ENCODE measurements at places on chromosomes 4 and X.

- DNase-seq: no peak
These were observed 1.4 kb downstream of the C4orf36 start for GRCh38 chr4:86890790-86891189.

GRCh38 chr4:17134565-17134964 lies 236.1 kb upstream of the LDB2 start:
- DNase-seq: no peak

DNA sequence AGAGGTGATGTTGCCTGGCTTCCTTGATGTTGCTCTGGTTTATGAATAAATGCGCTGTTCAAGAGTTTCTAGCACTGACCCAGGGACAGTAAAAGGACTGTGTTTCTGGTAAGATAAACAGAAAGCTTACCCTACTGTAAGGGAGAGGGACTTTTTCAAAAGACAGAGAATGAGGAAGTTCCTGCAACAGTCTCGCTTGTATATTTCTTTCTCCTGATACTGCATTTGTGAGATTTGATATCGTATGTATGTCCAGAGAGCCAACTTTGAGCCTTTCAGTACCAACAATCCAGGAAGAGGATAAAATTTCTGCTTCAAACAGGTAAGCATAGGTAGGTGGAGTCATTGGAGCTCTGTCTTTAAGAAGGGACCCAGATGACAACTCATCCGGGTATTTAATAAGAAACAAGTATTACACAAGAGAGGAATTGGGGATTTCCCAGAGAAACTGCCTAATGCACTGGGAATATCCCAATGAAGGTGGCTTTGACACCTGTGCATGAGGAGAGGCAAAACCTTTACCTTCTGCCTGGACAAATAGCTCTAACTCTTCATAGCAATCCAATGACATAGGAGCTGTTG lies 773 bp downstream of the DAPP1 start:
- no peak for DNase-seq

GRCh38 chrX:12865359-12865758 lies 1.5 kb upstream of the TLR7 start:
- DNase-seq: no peak

DNA sequence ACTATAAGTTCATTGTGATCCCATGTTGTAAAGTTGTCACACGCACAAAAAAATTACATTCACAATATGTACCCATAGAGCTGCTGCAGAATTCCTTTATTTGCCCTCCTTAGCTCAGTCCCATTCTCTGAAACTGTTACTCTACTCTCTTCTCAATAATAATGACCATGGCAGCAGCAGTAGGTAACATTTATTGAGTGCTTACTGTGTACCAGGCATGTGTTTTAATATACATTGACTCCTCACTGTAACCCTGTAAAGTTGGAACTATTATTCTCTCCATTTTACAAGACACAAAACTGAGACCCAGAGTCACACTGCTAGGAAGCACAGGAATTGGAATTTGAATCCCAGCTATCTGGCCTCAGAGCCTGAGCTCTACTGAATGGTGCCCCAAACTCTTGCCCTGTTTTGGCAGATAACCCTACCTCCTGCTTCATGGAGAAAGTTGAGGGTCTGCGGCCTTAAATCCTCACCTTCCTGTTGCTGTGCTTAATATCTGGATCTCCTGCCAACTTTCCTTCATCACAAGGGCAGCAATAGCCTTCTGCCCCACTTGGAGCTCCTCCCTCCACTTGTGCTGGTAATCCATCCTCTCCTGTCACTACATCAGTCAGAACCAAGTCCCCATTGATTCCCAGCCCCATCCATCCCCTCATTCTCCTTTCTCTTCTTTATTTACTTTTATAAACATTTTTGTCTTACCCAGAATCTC lies 20.8 kb downstream of the GK start:
- DNase-seq: no peak

DNA sequence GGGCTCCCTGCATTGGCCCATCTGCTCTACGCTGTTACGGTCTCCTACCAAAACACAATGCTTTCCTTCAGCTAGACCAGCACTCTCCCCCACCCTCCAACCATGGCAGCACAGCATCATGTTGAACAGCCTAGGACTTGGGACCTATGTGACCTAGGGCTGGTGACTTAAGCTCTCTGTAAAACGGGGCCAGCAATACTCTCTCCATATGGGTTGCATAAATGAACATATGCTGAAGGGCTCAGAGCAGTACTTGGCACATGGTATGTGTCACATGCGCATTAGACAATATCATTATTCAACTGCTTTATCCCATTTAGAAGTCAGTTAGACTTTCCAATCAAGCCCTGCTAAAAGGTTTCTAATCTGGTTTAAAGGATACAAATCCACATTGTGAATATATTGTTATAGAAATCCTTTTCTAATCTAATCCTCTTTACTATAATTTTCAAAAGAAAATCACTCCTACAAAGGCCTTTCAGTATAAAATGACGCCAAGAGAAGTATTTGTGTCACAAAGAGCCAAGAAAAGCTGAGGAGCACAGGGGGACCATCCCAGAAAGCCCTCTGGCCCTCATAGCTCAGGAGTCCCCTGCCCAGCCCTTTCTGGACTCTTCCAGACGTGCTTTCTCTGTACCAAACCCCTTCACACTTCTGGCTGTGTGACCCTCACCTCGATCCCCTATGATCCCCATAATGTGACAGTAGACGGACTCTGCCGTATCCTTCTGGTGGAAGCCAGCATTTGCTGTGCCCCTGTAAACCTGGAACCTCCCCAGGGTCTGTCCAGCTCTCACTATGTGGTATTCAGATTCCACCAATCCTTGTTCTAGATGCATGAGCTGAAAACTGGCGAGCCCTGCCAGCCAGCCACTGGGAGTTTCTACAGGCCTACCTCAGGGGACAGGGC lies 42.3 kb downstream of the NSG1 start:
- no peak for DNase-seq

DNA sequence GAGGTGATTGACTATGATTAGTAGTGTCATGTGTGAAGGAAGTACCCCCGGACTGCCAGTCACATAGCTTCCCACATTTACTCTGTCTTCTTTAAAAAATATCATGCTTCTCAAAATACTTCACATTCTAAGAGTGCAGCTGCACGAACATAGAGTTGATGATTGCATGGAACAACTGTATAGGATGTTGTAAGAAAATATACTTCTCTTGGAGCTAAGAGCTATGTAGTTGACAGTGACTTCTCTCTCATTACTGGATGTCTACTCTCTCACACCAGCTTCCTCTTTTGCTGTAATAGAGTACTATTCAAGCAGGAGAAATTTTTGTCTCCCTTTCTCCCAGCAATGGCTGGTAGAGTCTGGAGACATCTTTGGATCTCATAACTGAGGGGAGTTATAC lies 99.4 kb upstream of the PUDP start:
- DNase-seq: no peak

DNA sequence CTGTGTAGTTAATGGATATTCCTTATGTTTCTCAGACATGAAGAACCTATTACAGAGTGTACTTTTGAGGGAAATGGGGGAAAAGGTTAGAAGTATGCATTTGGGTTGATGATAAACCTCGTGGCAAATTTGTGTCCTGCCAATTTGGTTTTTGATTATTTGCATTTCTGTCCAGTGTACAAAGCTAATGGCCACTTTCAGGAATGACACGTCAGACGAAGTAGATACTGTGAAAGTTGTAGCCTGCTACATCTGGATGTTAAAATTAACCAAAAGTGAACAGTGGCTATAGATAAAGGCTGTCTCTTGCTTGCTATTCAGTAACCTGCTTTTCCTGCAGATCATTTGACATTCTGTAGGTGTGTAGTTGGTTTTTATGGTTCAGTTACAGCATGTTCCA lies 1.0 kb downstream of the PRDX4 start:
- no peak for DNase-seq

GRCh38 chrX:68895341-68895755 lies 66.5 kb downstream of the EFNB1 start:
- DNase-seq: no peak

GRCh38 chrX:154737136-154737535 lies 13.7 kb downstream of the GAB3 start:
- no peak for DNase-seq

- no peak for DNase-seq
These were observed 109.9 kb downstream of the ZNF330 start for GRCh38 chr4:141330616-141331015.

- no peak for DNase-seq
These were observed 582.7 kb upstream of the AADAT start for GRCh38 chr4:170672381-170672965.

GRCh38 chr4:189202182-189202868 lies 738.3 kb upstream of the FRG1 start:
- DNase-seq: no peak

- no peak for DNase-seq
These were observed 1544.5 kb upstream of the TENM3 start for GRCh38 chr4:180698550-180699195.

GRCh38 chr4:133472244-133472643 lies 323.1 kb downstream of the PCDH10 start:
- DNase-seq: no peak

- DNase-seq: no peak
These were observed 54.5 kb downstream of the CAMK2D start for GRCh38 chr4:113707048-113707447.

- no peak for DNase-seq
These were observed 39.5 kb downstream of the SORBS2 start for GRCh38 chr4:185772391-185773093.

DNA sequence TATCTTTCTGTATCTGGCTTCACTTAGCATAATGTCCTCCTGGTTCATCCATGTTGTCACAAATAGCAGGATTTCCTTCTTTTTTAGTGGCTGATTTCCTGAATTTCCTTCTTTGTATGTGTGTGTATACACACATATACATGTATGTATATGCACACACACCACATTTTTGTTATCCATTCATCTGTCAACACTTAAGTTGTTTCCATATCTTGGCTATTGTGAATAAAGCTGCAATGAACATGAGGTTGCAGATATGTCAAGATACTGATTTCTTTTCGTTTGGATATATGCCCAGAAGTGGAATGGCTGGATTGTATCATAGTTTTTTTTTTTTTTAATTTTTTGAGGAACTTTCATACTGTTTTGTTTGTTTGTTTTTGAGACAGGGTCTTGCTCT lies 76.2 kb downstream of the WNK3 start:
- DNase-seq: no peak

- DNase-seq: no peak
These were observed at the start of gene VEGFC for GRCh38 chr4:176792326-176793059. VEGFC (minus strand) TSS chr4:176792922; CDS start chr4:176792311, 611 bp downstream.

DNA sequence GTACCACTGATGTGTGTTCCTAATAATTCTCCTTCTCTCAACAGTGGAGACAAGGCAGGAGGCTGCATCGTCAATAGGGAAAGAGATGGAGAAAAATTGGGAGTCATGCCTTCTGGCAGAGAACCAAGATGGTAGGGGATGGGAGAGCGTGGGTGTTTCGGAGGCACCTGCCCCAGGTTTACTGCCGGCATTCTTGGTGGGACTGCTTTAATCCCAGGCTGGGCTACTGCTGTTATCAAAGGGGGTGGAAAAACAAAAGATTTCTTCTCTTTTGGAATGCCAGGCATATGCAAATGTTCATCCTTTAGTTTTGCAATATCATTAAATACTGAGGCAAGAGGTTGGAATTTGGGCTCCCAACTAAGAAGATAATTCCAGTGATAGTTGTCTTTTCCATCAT lies 257.0 kb downstream of the DCHS2 start:
- DNase-seq: no peak

DNA sequence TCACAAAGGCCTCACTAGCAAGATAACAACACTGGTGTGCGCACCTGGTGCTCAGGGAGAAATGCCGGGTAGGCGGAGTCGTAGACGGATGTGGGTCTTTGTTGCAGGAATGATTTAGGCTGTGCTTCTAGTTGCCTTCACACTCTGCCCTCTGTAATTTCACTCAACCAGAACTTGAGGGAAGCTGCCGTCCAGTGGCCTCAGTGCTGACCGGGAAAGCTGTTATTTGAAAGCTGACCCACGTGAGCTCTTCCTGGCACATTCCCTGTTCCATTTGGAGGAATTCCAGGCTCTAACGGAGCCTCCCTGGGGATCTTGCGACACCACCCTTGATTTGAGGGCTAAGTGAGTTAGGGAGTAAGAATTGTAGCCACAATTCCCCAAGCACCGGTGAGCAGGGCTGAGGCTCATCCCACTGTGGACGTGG lies 15.9 kb downstream of the SH3TC1 start:
- no peak for DNase-seq

GRCh38 chr4:68369142-68369805 lies 19.4 kb upstream of the YTHDC1 start:
- DNase-seq: no peak

DNA sequence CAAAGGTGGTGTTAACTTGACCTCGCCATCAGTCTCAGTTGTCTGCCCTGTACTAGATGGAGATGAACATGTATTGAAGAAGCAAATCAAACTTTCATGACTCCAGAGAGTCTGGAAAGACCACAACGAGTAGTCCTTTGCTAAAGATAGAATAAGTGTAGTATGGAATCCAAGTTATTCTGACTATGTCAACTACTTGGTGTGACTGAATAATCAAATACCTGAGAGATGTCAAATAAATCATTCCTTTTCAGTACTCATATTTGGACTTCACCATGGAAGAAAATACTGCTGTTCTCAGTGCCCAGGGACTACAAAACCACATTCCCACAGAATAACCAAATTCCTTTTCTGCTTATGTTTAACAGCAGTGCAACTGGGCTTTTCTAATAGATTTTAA lies 161.2 kb upstream of the SPRY1 start:
- no peak for DNase-seq

DNA sequence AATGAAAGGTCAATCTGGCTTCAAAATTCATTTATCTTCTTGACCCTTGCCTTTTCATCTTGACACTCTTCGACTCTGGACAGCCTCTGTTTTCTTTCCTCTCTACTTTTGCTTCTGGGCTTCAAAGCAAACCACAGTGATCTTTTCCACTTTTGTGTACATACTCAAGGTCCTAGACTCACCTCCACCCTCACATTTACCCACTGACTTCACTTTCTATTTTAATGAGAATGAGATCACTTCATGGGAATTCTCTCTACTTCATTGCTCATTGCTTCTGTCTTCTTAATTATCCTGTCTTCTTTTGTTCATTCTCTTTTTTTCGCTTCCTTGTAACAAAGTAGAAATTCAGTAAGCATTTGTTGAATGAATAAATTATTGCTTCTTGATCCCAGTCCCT lies 330.1 kb upstream of the HAND2 start:
- no peak for DNase-seq

- no peak for DNase-seq
These were observed 122.4 kb upstream of the LEF1 start for GRCh38 chr4:108291137-108291536.

- DNase-seq: no peak
These were observed 86.3 kb downstream of the C4orf51 start for GRCh38 chr4:145766273-145766672.

GRCh38 chr4:121072224-121073003 lies at the start of gene NDNF:
NDNF (minus strand) TSS chr4:121072535; CDS start chr4:121045837, 26,698 bp downstream.
- DNase-seq: no peak

- no peak for DNase-seq
These were observed 45.7 kb downstream of the GPAT3 start for GRCh38 chr4:83581411-83582288.

DNA sequence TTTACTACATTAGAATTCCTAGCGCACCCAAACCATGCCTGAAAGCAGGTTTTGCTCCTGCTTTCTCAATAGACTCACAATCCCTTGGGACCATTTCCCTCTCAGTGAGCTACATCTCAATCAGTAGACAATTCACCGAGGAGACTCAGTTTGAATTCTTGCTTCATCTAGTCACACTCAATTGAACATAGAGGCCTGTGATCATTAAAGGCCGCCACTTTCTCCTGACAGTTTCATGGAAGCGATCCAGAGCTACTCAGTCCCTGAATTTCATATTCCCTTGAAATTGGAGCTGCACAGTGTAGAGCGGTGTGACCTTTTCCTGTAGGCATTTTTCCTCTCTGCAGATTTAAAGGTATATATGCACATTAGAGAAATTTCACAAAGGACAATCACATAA lies 193.9 kb upstream of the SPOCK3 start:
- DNase-seq: no peak

Measured in GM18507 (cell line).